ENCODE measurements at places on chromosomes 6 and 20.
A peak's percentile ranks its signal among the peaks of the same experiment; 100 is the strongest.

GRCh38 chr6:1271071-1271763 lies 40.7 kb upstream of the FOXQ1 start:
- DNase-seq = no peak

DNA sequence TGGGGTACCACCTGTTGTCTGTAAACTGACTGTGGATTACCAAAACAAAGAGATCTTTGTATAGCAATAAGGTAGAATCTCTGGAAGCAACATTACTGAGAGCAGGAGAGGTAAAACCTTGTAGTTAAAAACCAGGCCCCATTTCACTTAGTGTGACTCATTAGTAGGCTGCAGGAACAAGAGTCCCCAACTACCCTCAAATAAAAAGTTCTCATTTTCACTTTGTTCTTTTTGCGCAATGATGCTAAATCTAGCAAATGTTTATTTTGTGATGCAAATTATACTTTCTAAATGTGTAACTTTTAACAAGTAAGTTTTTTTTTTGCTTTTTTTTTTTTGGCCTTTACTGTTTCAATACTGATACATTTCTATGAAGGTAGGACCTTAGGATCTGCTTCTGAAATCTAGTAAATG lies 67.1 kb downstream of the ESF1 start:
- no peak for DNase-seq

DNA sequence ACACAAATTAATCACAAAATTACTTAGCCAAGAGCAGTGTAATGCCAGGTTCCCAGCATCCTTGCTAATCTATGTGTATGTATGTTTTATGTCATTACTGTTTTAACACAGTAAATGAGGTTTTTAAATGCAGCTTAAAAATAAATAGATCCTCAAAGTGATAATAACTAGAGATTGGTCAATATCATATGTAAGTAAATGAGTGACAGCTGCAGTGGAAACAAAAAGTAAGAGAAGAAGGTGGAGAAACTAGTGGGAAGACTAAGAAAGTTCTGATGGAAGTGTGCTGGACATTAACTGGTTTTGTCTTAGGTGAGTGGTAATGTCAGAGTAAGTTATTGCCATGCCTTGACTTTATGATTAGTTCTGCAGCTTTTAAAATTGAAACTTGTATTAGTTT lies 1.9 kb upstream of the GJB7 start:
- no peak for DNase-seq

DNA sequence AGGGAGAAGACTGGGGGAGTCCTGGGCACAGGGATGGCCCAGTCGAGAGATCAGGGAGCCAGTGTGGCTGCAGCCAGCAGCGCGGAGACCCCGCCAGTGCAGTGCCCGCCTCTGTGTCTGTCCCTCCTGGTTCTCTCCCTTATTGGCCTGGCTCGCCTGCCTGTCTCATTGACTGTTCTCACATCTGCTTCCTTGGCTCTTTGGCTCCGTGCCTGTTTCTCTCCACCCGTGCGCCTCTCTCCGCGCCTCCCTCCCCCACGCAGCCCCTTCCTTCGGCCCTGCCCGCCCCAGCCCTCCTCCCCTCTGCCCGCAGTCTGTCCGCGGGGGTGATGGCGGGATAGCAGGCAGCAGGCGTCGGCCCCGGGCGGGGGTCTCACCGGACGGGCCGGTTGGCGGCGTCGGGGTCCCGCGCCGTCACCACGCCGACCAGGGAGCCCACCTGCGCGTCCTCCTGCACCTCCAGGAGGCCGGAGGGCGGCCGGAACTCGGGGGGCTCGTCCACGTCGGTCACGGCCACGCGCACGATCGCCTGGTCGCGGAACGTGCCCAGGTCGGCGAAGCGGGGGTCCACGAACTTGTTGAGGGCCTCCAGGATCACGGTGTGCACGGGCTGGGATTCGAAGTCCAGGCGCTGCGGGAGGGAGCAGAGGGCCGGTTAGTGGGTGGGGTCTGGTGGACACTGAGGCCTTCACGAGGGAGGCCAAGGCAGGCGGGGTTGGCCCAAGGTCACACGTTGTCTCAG lies 92.0 kb downstream of the CD40 start:
- DNase-seq = no peak

DNA sequence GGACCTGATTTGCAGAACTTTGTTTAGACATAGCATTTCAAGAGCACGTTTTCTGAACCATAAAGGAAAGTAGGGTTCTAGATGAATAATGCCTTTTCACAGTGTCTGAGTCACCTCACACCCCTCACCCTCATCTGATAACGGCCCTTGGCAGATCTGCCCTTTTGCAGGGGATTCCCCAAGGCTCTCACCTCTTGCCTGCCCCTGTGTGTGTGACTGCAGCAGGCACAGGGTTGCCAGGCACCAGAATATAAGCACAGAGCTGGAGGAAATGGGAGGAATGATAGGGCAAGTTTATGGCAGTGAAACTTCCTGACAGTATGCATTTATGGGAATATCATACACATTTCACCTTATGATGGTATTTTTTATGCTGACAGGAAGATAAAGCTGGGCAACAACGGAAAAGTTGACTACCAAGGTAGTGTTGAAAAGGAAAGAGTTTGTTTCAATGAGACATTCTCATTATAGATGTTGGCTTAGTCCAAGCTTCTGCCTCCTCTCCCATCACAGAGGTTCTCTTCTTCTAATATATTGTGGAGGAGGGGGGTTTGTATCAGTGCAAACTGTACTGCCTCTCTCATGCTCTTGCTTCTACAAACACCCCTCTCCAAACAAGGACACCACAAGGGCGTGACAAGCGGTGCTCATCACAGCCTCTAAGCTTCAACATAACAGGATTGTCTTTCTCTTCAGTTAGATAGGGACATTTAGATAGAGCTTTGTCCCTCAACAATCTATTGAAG lies 101.5 kb upstream of the BACH2 start:
- DNase-seq = peak; percentile 32

DNA sequence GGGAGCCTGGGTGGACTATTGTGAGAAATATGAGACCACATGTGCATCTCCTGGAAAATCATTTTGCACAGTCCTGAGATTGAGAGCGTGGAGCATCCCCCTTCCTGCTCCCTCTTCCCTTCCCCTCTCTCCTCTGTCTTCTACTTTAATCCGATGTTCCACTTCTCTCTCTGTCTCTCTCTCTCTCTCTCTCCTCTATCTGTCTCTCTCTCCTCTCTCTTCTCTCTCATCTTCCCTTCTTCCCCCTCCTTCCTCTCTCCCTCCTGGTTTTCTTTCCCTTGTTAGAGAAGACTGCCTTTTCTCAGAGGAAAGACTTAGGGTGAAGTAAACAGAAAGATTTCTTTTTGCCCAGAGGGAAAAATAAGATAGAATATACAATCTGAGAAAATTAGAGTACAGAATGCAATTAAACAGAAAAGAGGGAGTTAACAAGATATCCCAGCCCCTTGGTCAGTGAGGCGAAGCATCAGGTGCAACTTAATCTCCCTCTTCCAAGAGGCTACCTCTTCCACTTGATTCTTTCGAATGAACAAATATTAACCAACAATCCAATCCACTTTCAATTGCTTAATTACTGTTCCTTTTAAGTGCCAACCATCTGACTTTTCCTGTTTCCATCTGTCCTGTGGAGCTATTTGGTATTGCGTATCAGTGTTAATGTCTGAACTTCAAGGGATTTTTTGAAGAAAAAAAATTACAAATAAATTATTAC lies 14.6 kb downstream of the KHDC1 start:
- DNase-seq = no peak

DNA sequence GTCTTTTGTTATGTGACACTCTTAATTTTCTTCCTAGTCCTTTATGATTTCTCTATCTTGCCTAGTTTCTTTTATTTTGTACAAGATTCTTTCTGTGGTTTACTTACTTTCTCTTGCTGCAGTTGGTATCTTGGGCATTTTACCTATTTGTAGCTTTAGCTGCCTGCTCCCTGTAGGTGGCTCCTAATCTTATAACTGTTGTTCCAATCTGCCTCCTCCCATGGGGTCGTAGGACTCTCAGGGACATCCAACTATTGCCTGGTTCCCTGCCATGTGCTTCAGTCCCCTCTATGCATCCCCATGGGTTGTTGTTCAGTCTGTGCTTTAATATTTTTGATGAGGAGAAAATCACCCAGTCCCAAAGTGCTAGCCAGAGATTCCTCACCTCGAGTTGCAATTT lies 31.4 kb downstream of the RIN2 start:
- no peak for DNase-seq

DNA sequence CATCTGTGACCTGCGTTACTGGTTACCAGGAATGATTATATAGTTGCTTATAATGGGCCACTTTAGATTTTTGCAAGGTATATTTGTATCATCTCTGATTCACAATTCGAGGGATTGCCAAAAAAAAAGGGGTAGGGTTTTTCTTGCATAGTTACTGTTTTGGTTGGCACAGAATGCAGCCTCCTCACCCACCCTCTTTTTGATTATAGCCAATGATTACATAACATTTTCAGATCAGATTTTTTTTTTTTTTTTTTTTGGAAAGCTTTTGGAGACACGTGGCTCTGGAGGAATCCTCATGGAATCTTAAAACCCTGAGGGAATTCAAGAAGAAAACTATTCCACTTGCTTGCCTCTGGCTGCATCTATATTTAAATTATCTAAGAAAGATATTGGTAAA lies 53.7 kb downstream of the UST start:
- peak; percentile 28 for DNase-seq

All from IMR-90 (cell line).